ENCODE measurements at places on chromosomes 6 and 20.

GRCh38 chr20:20075032-20075431, 22.7 kb downstream of the CFAP61 start:
- DNase-seq: no peak

- DNase-seq: no peak
Measured at GRCh38 chr6:159061805-159062563, 17.2 kb upstream of the TAGAP start.

- DNase-seq: no peak
Measured at GRCh38 chr6:156660389-156660788, 116.8 kb upstream of the ARID1B start.

DNA sequence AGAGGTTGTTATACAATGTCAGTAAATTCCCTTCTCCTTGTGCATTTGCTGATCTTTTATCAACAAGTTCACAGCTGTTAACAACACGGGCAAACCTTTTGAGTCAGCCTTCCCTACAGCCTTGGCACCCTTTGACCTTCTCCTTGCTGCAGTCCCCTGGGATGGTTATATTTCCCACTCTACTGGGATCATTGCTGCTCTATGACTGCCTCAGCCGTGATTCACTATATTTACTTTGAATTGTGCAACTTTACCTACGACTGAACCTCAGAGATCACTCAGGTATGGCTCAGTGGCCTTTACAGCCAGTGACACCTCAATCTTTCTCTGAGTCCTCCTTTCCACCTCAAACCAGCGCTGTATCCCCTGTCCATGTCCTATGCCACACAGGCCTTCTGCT, 1293.3 kb downstream of the EPHA7 start:
- no peak for DNase-seq

DNA sequence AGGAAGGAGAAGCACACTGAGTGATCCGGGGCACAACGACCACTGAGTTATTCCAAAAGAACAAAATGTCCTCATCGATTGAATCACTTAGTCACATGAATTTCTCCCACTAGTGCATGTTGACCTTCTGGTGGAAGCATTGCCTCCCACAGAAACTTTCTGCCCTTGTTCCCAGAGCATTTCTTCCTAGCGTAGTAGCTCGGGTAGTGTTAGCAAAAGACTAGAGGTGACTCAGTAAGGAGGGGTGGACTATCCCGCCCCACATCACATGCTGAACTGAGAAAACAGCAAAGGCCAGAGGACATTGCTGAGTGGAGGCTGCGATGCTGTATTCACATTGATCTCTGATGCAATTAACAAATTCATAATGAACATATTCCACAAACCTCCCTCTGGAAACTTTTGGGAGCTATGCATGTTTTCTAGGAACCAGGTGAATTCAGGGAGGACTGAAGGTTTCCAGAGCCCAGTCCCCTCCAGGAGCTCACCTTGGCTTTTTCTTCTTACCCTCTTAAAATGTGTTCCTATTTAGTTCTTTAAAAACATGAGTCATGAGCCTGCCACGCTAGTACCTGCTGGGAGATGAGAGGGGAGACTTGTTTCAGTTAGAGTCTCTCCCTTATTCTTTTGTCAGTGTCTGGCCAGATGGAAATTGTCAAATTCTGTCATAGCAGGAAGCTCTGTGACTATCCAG, 507.9 kb downstream of the CDH26 start:
- DNase-seq: no peak

GRCh38 chr6:144017166-144018094, 9.4 kb upstream of the PLAGL1 start:
- no peak for DNase-seq

DNA sequence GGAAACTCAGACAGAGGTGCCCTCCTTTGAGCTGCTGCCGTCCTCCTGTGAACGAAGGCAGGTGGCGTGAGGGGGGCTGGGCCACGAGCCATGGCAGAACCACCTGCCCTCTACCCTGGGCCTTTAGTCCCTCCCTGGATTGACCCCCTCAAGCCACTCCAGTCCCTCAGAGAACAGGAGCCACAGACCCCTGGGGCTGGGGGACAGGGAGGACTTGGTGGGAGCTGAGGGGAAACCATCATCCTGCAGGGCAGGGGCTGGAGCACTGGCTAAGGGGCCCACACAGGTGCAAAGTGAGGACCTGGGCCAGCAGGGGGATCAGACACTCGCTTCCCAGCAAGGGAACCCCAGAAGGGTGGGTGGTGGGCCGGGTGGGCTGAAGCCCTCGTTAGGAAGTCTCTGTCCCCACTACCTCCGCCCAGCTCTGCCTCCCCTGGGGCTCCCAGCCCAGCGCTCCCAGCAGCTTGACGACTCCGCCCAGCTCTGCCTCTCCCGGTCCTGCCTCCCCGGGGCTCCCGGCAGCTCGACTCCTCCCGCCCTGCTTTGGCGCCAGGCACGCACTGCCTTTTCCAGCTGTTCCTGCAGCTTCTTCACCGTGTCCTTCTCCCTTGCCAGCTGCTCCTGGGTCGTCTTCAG, 44.4 kb downstream of the DSTN start:
- DNase-seq: no peak

GRCh38 chr6:36334832-36335459, 1.7 kb downstream of the BNIP5 start:
- no peak for DNase-seq

DNA sequence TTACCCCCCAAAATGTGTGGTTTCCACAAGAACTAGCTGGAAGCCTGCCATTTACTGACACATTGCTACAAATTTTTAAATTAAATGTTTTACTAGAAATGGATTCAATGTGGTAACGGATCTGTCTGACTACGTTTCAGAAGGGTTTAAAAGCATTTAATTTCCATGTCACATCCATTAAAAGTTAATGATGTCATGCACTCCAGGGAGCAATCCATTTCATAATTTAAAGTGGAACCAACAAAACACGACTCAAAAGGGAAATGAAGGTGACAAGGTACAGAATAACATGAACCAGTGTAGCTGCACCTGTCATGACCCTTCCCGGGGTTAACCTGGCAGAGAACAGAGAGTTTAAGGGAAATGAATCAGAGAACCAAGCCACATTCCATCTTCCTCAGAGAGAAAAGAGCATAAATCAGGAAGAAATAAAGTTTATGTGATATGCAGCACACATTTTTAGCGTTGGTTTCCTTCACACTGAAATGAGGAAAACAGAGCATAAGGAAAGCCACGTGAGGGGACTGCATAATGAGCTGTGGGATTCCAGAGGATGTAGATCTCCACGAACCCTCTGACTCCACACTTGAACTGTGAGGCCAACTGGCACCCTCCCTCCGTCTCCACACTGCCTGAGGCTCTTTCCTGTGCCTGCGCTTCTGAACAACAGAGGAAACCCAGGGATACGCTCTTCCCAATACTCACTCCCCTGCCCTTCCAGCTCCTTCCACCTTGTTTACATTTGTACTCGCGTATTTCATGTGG, 170.3 kb upstream of the AHI1 start:
- DNase-seq: no peak

Measured in retinal pigment epithelial cell (primary cell).